ENCODE measurements at places on chromosomes 12 and 14.
A peak's percentile ranks its signal among the peaks of the same experiment; 100 is the strongest.

DNA sequence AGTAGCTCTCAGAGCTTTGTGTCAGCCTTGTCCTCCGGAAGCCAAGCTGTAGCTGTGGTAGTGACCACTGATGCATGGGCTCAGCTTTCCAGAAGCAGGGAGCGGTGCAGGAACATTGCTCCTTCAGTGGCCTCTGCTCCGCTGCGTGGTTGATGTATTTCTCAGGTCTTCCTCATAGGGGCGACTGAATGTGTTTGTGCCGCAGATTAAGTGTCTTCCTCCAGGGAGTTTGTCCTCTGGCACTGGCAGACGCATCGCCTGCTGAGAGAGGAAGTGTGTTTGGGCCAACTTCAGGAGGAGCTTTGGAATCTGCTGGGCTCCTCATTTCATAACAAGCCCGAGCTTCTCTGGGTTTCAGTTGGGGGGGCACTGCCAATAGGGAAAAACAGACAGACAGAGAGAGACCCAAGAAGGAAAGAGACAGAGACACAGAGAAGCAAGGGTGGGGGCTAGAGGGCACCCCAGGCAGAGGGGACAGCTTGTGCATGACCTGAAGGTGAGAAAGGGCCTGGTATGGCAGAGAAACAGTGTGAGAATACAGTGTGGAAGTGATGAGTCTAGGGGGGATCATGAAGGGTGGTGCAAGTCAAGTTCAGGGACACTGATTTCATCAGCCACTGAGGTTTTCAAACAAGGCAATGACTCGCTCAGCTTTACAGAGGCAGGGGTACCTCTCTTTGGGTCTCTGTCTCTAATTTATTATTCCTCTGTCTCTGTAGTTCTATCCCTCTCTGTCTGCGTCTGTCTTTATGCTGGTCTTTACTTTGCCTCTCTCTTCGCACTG is 69.4 kb upstream of the PRIMA1 start:
- no peak for DNase-seq

- DNase-seq = no peak
Measured at GRCh38 chr12:56034586-56035332, 7.0 kb upstream of the RPS26 start.

GRCh38 chr12:116456330-116457082 is 102.7 kb upstream of the MAP1LC3B2 start:
- DNase-seq = no peak

- no peak for DNase-seq
Measured at GRCh38 chr14:55221968-55222367, 30.6 kb upstream of the DLGAP5 start.

- DNase-seq = no peak
Measured at GRCh38 chr14:99698642-99699041, 14.5 kb downstream of the CYP46A1 start.

DNA sequence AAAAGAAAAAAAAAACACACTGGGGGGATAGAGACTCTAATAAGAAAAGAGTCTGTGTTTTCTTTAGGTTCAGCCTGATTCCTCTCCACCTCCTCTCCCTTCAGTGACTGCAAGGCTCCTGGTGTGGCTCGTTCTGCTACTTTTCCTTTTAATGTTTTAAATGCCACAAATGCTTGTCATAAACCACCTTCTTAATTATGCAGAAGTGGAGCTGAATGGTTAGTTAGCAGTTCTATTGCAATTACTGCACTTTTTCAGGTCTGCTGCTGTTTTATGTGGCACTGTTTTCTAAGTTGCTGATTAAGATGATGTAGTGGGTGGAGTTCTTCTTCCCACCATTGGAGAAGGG is 878.1 kb downstream of the DIO2 start:
- no peak for DNase-seq

DNA sequence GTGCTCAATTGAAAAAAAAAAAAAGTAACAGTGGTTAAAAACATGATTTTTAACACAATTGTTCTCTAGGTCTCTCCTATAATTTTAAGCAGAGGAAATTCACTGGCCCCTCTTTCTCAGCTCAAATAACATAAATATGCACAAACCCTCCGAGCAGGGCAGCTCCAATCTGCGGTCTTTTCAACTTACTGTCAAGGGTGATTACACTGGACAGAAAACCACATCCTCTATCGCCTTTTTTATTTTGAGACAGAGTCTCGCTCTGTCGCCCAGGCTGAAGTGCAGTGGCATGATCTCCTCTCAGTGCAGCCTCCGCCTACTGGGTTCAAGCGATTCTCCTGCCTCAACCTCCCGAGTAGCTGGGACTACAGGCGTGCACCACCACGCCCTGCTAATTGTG is 16.5 kb upstream of the GABARAPL1 start:
- peak; percentile 32 for DNase-seq

- no peak for DNase-seq
Measured at GRCh38 chr12:114704096-114704495, 20.1 kb upstream of the TBX3 start.

DNA sequence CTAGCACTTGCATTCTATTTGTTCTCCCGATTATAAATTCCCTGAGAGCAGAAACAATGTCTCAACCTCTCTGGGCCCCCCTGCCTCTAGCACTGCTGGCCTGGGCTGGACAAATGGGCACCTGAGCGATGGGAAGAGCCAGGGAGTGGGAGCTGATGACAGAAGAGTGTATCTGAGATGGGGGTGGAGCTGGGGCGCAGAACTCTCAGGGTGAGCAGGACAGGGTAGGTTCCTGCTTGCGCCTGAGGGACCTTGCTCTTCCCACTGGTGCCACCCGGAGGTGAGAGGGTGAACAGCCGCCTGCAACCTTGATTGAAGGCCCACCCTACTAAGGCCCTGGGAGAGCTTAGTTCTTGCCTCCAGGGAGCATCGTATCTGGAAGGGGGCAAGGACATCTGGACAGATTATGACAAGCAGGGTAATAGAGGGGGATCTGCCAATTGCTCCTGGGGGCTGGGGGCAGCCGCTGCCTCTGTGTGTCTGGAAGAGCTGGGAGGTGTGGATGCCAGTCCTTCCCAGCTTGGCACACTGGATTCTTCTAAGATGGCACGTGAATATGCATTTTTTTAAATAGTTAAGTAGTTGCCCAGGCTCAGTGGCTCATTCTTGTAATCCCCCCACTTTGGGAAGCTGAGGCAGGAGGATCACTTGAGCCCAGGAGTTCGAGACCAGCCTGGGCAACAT is 43.0 kb upstream of the TSPAN9 start:
- DNase-seq = peak; percentile 55

- DNase-seq = no peak
Measured at GRCh38 chr14:85409481-85410210, 120.3 kb upstream of the FLRT2 start.

- DNase-seq = peak; percentile 34
Measured at GRCh38 chr14:95431199-95432143, 85.0 kb downstream of the SYNE3 start.

- no peak for DNase-seq
Measured at GRCh38 chr12:3119192-3119755, 42.1 kb downstream of the TSPAN9 start.

DNA sequence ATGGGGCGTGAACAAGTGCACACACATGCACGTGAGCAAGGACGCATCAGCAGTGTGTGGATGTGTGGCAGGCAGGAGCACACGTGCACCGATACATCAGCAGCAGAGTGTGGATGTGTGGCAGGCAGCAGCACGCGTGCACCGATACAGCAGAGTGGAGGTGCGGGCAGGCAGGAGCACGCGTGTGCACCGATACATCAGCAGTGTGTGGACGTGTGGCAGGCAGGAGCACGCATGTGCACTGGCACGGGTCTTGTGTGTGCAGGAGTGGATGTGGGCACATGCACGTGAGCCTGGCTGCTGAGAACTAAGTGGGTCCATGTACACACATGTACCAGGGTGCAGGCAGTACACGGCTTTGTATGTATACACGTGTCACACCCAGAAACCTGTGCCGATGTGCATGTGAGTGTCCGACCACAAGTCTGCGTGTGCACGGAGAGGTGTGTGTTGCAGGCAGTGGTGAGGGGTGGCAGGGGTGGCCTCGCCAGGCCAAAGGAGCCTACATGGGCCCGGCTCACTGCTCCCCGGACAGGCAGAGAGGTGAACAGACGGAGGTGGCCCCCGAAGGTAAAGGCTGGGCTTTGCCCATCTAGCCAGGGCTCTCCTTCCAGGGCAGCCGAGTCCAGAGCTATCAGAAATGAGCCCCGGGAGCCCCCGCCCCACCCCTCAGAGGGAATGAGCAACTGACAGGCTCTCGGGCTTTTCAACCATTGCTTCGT is 53.9 kb downstream of the RFLNA start:
- DNase-seq = no peak

Measured in hematopoietic multipotent progenitor cell (in vitro differentiated cells).